Activated T-helper 2 cell treated with anti-CD3 and anti-CD28 coated beads, Interferon-gamma antibody, Interleukin-2, Interleukin-4, amounts not matched to agents 10 μg/mL and 5 μg/mL and 100 μg/mL, durations not matched to agents 14 hours and 24 hours and 36 hours (primary cell): ENCODE measurements at places on chromosomes 1 and 21. TPM values are rescaled to one million over a fixed set of nuclear protein-coding genes. Genes with fewer than 3 reads are reported as not detected.

- DNase-seq = no peak
These were observed 24.8 kb upstream of the MUTYH start for GRCh38 chr1:45365051-45365450.

- no peak for DNase-seq
These were observed 439.5 kb downstream of the SMYD3 start for GRCh38 chr1:246067432-246068216.

- no peak for DNase-seq
These were observed 14.4 kb downstream of the FRRS1 start for GRCh38 chr1:99751877-99752504.

GRCh38 chr1:117810553-117810952 is 118.9 kb downstream of the GDAP2 start:
- no peak for DNase-seq

DNA sequence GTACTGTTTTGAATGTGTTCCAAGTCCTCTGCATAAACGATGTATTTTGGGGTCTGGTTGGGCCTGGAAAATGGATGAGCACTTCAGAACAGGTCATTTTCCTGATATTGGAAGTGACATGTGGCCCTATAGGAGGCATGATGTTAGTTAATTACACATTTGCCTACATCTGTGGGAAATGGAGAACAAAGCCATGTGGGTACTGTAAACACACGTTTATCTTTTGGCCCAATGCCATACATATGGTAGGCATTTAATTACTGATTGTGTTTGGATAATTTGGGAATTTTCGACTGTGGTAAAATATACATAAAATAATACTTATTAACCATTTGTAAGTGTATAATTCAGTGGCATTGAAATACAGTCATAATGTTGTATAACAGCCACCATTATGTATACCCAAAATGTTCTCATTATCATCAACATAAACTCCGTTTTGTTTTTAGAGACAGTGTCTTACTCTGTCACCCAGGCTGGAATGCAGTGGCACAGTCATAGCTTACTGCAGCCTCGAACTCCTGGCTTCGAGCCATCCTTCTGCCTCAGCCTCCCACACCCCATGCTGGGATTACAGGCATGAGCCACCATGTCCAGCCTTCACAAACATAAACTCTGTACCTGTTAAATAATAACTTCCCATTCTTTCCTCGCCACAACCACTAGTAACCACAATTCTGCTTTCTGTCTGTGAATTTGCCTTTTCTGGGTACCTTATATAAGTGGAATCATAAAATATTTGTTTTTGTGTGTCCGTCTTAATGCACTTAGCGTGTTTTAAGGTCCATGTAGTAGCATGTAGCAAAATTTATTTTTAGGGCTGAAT is 11.9 kb upstream of the RNPEP start:
- no peak for DNase-seq

- DNase-seq = peak; percentile 82
These were observed at the start of the genes EFCAB7 and ITGB3BP for GRCh38 chr1:63522891-63523728. TSS of gene EFCAB7 (plus strand) at chr1:63523525. CDS start at chr1:63525573, 2,048 bp downstream. TSS of gene ITGB3BP (minus strand) at chr1:63523225. CDS start at chr1:63523133, 92 bp downstream.

DNA sequence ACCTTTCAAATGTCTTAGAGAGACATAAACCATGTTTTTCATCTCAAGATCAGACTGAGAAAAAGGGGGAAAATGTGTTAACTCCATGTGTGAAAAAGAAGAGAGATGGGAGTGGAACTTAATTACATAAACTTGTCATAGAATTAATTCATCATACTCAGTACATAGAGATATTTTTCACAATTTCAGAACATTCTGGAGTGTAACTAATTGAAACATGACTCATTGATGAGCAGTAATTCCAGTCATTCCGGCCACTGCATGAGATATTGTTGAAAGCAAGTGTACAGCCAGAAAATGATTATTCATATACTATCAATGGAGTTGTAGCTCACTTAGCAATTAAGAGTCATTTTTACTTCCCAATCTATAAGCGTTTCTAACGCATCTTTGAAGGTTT is 739.3 kb downstream of the LTN1 start:
- no peak for DNase-seq

GRCh38 chr1:75970631-75971030 is 38.4 kb upstream of the ASB17 start:
- no peak for DNase-seq

Gene AKR7A3
- 1.4 and 2.1 TPM in 2 replicates for total RNA-seq

Gene AMY1A
- total RNA-seq = not detected in 2 replicates

Gene LCE1B
- total RNA-seq = not detected in 2 replicates

Gene SPRR2F
- not detected in 2 replicates for total RNA-seq

Gene CCDC27
- 0.07 TPM in 1 of 2 replicates, not detected in the other for total RNA-seq
